ENCODE measurements at places on chromosomes 16 and 17.

GRCh38 chr17:33370401-33370800 is 77.3 kb upstream of the ASIC2 start:
- no peak for DNase-seq

DNA sequence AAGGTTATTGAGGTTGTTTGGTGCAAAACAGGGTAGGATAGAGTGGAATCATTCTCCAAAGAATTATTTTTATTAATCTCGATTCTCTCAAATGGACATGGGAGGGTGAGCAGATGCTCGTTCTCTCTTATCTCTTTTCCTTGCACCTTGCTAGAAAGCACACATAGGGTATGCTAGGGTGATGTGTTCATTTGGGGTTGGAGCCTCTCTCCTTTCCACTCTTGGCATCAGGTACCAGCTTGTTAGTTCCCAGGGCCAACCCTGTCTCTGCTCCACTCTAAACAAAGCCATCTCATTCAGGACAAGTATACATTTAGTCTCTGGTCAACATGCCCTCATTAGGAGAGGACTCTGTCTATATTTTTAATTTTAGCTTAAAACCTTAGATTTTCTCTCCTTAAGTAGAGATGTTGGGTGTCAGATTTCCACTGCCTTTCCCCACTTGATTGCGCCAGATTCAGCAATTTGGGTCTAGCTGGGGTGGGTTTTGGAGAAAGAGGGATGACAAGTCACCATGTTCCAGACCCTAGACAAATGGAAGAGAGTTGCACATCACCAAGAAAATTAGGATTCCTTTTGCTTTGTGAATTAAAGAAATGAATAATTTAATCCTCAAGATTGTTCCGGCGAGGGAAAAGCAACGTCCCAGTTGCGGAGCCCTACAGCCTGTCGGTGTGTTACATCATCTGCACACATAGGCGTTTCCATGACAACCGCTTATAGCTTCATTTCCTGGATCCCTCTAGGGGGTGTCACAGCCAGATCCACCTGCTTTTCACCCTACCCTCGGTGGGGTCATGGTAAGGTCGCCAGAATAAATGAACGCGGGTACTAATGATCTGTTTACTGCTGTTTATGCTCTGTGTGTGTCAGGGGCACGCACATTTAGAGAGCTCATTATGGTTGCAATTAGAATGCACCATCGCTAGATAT is 41.6 kb downstream of the SNX11 start:
- no peak for DNase-seq

DNA sequence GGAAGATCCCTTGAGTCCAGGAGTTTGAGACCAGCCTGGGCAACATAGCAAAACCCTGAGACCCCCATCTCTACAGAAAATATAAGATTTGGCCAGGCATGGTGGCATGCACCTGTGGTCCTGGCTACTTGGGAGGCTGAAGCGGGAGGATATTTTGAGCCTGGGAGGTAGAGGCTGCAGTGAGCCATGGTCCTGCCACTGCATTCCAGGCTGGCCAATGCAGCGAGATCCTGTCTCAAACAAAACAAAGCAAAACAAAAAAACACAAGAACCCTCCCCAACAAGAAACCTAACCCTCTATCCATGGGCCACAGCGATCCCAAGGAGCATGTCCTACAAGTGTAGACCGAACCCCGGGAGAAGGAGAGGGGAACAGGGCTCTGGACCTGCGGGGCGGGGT is 133.3 kb downstream of the MGAT5B start:
- no peak for DNase-seq

DNA sequence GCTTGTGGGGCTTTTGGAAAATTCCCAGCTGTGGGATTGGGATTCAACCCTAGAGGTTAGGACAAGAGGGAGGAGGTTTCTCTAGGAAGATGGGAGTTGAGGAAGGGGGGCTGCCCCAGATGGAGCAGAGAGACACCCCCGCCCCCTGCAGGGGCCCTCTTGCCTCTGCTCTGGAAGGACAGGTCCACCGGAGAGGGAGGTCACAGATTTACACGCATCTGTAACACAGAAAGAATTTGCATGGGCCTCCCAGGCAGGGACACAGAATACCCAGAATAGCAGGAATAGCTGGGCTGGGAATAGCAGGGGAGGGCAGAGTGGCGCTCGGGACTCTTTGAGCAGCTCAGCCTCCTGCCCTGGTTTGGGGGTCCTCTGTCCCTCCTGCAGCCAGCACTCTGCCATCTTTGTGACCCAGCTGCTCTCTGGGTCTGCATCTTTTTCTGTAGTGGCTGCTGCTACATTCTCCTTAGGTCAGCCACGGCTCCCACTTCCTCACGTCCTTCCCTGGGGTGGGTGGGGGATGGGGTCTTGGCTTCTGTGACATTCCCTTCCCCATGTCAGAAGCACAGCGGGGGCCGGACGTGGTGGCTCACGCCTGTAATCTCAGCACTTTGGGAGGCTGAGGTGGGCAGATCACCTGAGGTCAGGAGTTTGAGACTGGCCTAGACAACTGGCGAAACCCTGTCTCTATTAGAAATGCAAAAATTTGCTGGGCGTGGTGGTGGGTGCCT is 33.9 kb upstream of the PLLP start:
- no peak for DNase-seq

- DNase-seq, result no peak
Measured at GRCh38 chr17:3602499-3602898, 6.7 kb downstream of the TRPV1 start.

DNA sequence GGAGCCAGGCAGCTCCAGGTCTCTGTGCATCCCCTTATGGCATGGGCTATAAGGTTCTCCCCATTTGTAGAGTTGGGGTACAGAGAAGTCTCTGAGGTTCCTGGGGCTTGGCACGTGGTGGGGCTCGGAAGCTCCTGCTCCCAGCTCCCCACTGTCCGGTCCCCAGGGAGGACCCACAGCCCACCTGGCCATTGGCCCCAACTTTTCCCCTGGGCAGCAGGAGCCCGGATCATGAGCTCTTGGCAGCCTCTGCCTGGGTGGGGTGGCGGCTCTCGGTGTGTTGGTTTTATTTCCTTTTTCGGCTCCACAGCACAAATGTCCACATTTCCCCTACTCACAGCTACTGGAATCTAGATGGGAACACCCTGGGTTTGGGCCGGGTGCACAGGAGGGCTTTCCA is 30.5 kb downstream of the GSE1 start:
- no peak for DNase-seq

DNA sequence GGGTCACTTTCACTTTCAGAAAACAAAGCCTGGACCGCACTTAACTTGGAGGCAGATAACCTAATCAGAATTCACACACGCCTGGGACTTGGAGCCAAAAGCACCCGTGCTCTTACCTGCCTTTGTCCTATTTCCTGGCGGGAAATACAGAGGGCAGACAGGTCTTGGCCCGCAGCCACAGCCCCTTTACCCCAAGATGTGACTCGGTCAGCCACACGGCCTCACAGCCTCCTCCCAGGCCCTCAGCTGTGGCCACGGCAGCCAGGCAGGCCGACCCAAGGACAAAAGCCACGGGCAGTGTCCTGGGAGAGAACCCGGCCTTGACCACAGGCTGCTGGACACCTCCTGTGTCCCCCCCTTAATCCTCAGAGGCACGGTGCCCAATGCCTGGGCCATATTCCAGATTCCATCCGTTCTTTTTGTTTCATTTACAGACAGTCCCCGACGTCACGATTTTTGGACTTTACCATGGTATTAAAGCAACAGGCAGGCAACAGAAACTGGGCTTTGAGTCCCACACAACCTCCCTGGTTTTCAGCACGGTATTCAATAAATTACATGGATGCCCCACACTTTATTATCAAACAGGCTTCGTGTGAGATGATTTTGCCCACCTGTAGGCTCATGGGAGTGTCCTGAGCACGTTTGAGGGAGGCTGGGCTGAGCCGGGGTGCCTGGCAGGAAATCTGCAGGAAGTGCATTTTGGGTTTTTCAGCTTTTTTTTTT is 30.1 kb upstream of the GAA start:
- DNase-seq, result no peak

- no peak for DNase-seq
Measured at GRCh38 chr16:1371054-1371978, 19.6 kb downstream of the GNPTG start.

DNA sequence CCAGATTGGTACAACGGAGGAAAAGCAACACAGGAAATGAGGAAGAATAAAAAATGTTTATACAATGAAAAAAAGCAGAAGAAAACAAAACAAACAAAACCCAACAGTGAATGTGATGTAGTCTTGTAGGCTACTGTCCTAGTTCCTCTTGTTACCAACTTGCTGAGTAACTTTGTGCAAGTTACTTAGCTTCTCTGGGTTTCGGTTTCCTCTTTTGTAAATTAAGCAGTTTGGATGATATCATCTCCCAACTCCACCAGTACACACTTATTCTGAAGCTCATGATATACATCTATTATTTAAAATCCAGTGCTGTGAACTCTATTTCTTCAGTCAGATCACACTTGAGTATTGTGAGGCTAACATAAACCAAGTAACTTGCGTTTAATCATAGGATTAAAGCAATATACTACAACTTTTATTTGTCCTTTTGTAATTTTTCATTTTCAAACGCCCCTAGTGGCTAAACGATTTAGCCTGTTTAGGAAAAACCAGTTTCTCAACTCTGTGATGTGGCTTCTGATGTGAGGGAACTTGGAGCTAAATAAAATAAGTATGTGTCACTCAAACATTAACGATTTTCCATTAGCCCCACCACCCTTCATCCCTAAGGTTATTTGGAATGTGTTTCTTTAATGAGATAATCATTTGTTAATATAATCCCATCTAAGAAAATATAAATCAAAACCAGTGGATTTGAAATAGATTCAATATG is 1.4 kb upstream of the UNK start:
- no peak for DNase-seq

DNA sequence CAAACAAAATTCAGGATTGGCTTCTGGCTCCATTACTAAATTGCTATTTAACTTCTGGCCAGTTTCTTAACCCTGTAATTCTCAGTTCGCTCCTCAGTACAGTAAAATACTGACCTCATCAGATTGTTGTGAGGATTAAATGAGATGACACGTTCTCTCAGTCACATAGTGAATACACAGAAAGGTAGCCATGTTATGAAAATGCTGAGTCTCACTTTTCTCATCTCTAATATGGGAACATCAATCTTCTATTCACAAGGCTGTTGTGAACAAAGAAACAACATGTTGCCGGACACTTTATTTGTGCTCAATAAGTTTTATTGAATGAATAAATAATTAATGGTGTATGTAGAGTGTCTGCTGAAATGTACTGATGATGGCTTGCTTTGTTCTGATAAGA is 924.5 kb upstream of the GOT2 start:
- no peak for DNase-seq

GRCh38 chr16:71242036-71242435 is 11.5 kb upstream of the HYDIN start:
- DNase-seq, result no peak

GRCh38 chr16:89402962-89403361 is 87.4 kb downstream of the ANKRD11 start:
- DNase-seq, result no peak

- DNase-seq, result no peak
Measured at GRCh38 chr16:4071686-4072561, 44.3 kb downstream of the ADCY9 start.

GRCh38 chr16:25279491-25279890 is 21.8 kb upstream of the ZKSCAN2 start:
- DNase-seq, result no peak

DNA sequence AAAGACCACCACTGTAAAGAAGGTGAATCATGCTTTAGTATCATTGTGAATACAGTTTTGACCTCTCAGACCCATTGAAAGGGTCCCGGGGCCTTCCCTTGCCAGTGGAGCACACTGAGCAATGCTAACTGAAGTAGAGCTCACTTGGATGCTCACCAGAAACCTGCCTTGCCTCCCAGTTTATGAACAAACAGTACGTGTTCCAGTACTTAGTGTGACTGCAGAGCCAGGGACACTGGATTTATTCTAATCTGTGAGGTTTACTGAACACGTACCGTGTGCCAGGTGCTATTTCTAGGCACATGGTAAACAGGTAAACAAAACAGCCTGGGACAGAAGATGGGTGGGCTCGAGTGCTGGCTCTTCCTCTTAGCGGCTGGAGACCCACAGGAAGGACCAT is 79.6 kb downstream of the FOXL1 start:
- no peak for DNase-seq
